Fibroblast of the aortic adventitia (primary cell): ENCODE measurements at places on chromosomes 2 and 18.

DNA sequence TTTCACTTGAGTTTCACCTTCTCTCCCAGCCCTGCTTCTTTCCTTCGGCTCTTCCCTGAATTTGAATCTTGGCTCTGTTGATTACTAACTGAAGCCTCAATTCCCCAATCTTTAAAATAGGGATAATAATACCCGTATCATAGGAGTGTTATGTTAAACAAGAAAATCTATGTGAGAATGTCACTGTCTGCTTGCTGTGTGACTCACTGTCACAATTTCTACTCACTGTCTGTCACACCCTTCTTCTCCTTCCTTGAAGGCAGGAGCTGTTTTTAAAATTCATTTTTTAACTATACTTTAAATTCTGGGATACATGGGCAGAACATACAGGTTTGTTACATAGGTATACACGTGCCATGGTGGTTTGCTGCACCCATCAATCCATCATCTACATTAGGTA lies 141.6 kb upstream of the CXCR4 start:
- no peak for DNase-seq

GRCh38 chr2:17644997-17645720 lies 104.7 kb downstream of the VSNL1 start:
- DNase-seq: peak; percentile 43

DNA sequence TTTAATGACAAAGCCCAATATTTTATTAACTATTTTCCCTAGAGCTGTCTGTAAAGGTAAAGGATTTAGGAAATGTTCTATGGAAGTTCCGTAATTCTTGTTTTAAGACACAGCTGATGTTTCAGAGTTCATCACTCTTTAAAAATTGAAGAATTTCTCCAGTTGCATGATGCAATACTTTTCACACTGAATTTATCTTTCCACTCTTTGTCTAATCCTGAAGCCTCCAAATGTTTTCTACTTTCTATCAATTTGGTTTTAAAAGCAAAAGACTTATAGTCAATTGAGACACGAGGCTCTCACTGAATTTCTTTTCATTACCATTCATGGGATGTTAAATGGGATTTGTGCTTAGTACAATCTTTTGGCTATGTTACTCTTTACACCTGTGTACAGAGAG lies 223.2 kb downstream of the TDRD15 start:
- no peak for DNase-seq

- no peak for DNase-seq
These were observed 331.3 kb upstream of the PKDCC start for GRCh38 chr2:41716497-41716896.

- DNase-seq: no peak
These were observed 43.4 kb downstream of the UPP2 start for GRCh38 chr2:158144914-158145625.

DNA sequence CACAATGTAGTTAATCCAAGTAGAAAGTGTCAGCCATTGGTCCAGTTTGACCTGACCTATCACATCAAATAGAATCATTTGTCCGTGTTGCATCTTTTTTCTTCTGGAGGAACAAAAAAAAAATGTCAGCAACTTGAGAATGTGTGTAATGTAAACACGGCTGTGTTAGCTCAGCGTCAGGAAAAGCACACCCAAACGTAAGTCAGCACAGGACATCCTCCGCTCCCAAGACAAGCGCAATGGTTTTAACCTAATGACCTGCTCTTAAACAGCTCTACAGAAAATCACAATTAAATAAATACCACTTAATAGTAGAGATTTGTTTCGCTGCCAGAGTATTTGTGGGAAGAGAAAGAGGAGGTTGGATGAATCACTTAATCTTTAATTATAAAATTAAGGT lies 59.4 kb downstream of the OSR1 start:
- DNase-seq: no peak

- DNase-seq: peak; percentile 92
These were observed 50.3 kb upstream of the FOSL2 start for GRCh38 chr2:28342081-28342967.

DNA sequence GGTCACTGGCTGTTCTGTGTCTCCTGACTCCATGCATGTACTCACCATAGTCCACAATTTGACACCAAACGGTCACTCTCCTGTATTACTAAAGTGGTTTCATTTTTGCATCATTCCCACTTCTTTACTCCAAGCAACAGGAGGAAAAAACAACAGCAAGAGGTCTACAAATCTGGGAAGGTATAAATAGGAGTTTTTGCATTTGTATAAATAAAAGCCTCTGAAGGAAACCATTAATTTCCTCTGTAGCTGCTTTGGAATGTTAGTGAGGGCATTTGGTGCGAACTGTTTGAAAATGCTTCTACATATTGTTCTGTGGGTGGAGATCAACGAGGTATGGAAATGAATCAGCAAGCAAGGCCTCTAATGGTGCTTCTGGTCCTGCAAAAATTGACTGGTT lies 148.5 kb upstream of the DLX2 start:
- DNase-seq: peak; percentile 41

DNA sequence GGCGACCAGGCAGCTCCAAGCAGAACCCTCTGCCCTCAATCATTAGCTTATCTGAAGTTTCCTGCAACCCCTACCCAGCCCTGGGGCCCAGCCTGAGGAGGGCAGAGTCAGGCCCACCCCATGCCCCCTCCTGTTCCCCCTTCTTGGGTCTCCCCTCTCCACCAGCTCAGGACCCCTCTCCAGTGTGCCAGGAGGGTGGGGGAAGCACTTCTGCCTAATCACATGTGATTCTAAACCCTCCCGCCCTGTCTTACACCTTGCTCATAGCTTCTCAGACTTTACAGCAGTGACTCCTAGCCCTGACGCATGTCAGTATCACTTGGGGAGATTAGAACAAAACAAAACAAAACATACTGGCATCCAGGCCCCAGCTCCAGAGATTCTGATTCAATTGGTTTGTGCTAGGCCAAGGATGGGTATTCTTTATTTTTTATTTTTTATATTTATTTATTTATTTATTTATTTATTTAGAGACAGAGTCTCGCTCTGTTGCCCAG lies 42.5 kb upstream of the ASAP2 start:
- no peak for DNase-seq

DNA sequence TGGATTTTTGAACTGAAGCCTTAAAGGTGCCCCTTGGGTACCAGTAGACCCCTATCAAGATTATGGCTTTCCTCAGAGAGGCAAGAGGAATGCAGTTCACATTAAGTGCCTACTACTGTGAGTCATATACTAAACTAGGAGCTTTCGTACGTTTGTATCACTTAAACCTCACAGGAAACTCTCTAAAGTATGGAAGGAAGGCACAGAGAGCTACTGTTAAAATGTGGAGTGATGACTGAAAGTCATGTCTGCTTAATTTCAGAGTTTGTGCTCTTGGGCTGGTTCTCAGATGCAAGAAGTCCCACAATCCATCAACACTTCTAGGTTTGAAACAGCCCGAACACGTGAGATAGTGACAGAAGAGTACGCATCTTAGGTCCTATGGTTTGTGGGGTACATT lies 4.7 kb downstream of the PLCL1 start:
- no peak for DNase-seq

- peak; percentile 40 for DNase-seq
These were observed 73.2 kb upstream of the GALNT5 start for GRCh38 chr2:157184161-157184895.

DNA sequence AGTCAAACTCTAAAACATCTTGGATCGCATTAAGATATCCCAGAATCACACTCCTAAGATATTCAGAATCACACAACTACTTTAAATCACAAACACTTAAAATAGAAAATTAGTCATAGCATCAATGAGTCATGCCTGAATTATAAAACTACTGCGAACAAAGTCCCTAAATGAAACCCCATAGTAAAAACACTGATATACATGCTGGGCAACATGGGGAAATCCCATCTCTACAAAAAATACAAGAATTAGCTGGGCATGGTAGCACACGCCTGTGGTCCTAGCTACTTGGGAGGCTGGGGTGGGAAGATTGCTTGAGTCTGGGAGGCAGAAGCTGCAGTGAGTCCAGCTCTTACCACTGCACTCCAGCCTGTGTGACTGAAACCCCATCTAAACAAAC lies 101.7 kb downstream of the COBLL1 start:
- peak; percentile 78 for DNase-seq

GRCh38 chr2:198100346-198100745 lies 296.0 kb downstream of the PLCL1 start:
- DNase-seq: peak; percentile 59

DNA sequence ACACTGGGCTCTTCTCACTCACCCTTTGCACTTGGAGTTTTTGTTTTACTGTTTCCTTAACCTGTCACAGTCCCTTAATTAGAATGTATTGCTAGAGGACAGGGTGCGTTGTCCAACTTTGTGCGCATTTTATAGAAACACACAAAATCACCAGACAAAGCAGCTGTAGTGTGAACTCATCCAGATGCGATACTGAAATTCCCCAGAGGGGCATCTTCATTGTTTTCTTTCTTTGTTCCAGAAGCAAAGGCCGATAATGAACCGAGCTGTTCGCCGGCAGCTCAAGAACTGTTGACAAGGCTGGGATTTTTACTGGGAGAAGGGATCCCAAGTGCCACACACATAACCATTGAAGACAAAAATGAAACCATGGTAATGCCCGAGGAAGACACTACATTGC lies 137.6 kb downstream of the WDSUB1 start:
- no peak for DNase-seq

GRCh38 chr2:186734957-186735734 lies 41.3 kb downstream of the FAM171B start:
- no peak for DNase-seq

GRCh38 chr2:119485336-119486110 lies 38.8 kb downstream of the SCTR start:
- no peak for DNase-seq

DNA sequence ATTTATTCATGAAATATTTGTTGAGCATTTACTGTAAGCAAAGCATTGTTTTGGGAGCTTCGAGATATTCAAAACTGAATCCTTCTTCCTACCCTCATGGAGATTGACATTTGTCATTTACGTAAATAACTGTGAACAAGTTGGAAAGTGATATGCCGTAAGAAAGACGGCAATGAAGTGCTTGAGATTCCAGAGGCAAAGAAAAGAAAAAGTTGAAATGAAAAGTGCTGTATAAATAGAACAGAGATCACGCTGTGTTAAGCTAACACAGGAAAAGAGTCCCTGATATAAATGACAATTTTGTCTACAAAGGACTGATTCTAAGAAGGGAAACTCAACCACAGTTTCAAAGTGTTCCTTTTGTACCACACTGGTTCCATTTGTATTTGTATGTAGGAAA lies 1.8 kb downstream of the CHRNA1 start:
- DNase-seq: no peak

DNA sequence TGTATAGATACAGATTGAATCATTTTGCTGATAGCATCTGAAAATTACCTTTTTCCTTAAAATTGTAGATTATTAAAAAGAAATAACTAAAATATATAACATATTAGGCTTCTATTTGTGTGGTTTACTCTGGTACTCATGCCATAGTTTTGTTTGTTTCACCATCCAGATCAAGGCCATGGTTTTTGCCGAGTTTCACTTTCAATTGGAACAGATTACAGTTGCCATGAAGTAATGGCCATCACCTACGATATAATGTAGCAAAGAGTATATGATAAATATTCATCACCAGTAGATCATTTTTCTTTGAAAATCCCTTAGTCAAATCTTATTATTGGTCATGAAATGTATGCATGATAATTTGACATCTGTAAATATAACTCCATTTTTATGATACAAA lies 11.9 kb upstream of the DNAH7 start:
- no peak for DNase-seq

DNA sequence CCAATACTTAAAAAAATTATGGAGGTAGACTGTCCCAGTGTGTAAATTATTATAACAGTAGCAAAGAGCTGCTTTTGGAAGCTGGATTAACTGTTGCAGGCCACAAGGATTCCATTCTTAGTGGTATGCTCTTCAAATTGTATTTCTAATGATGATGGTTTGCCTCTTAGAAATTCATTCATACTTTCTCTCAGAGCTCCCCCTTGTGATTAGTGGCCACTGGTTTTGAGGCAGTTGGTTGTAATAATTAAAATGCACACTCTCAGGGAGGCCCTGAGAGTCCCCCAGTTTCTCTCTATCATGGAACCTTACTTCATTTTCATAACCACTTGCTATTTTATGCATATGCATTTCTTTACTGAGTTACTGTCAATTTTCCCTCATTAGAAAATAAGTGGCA lies 122.5 kb downstream of the PLA2R1 start:
- no peak for DNase-seq

DNA sequence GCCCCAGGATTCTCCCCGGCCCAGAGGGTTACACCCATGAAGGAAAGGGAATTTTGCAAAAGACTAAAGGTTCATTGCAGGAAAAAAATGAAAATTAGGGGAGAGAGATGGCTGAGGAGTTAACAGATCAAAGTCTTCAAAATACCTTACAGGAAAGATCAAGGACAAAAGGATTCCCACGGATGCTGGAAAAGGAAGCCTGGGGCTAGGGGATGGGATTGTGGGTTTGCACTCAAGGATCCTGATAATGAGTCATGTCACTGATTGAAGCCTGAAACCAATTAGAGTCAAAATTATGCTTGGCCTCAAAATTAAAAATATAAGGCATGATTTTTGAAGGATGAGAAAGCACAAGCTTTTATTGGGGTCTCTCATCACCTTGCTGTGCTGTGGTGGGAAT lies 32.6 kb upstream of the COPS8 start:
- no peak for DNase-seq

GRCh38 chr2:173926875-173927274 lies 38.3 kb downstream of the SP3 start:
- no peak for DNase-seq

DNA sequence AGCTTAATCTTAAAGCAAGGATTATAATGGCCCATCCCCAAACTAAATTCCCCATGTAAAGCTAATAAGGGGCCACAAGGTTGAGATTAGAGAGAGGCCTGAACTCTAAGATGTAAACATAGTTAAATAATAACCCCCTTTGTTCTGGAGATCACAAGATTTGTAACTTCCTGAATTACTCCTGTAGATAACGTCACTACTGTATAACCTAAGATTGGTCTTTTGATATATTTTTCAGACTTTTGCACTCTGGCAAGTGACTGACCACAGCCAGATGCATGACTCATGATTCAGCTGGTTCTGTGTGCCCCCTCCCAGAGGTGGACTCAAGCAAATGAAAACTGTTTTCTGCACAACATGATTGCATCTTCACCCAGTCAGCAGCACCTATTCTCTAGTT lies 686.0 kb upstream of the DDX18 start:
- DNase-seq: no peak

DNA sequence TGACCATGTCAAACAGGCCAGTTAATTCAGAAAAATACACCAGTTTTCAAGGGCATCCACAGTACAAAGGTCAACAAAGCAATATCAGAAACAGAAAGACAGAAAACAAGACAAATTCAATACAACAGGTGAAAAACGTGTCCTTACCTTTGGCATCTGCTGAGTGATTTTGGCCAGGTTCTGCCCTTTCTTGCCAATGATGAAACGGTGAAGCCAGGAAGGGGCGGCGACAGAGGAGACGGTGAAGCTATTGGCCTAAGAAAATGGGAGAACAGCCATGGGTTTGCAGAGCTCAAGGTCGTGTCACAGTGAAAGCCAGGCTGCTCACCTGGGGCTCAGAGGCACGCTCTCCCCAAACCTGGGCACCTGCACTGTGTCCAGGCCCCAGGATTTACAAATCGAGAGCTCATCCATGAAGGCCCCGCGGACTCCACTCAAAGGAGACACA lies 60.5 kb downstream of the HDLBP start:
- DNase-seq: no peak
